ENCODE measurements at places on chromosomes 5 and 9.

DNA sequence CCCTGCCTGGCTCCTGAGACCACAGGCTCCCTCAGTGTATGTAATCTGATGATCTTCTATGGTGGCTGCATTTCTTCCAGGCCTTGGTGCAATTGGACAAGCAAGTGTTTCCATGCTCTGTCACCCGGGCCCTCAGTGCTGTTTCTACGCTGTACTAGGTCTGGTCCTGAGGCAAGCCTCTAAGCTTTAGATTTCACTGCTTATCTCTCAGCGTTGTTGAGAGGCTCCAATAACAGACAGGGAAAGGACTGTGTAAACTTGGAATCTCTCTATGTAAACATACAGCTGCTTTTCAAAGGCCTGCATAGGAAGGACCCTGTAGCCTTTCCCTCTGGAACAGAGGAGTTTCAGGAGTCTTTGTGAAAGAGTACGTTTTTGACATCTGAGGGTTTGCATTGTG lies 38.6 kb upstream of the NFIB start:
- DNase-seq: no peak

- DNase-seq: no peak
Measured at GRCh38 chr9:14231196-14231990, 82.5 kb downstream of the NFIB start.

- no peak for DNase-seq
Measured at GRCh38 chr5:150341331-150341730, 16.2 kb upstream of the TCOF1 start.

GRCh38 chr5:147685993-147686392 lies 96.5 kb downstream of the JAKMIP2 start:
- no peak for DNase-seq

- DNase-seq: no peak
Measured at GRCh38 chr5:169442403-169442874, 141.1 kb upstream of the SPDL1 start.

DNA sequence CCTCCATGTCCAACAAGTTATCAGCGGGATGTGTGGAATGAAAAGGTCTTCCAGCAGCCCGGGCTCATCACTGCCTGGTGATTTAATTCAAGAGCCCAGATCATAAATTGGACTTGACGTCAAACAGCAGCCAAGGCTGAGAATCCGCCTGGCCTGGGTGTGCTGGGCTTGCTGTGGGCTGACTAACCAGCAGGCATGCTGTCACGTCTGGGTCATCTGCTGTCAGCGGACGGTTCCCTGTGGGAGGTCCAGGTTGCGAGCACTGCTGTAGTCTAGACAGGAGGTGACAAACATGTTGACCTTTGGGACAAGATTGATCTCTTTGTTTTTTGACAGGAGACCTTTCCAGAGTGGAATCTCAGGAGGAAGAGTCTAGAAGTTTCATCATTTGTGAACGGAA lies 289.7 kb downstream of the OSTF1 start:
- DNase-seq: no peak

- DNase-seq: no peak
Measured at GRCh38 chr5:15105799-15106393, 234.3 kb upstream of the ANKH start.

GRCh38 chr9:76545191-76545590 lies 86.2 kb downstream of the GCNT1 start:
- DNase-seq: no peak

DNA sequence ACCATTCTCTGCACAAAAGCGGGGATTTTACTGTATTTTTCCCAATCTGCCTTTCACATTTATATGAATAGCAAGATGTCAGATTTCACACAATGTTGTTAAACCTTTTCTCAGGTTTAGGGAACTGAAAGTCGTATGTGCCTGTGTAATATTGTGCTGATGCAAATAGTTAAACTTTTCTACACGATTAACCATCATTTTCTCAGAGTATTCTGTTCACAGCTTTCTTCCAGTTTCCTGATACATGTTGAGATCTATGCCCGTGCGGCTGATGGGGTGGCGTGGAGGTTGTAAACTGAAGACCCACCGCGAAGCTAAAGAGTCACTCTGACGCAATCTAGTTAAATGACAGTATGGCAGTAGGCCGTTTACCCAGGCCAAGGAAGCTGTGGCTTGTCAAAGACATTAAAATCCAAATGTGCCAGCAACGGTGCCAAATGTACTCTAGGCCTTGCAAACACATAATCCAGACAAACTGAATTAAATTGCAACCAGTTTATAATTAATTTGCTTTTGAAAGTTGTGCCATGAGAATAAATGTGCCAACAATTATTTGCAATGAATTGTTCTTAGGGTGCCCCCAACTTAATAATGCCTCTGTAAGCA lies 145.7 kb downstream of the EBF1 start:
- no peak for DNase-seq

DNA sequence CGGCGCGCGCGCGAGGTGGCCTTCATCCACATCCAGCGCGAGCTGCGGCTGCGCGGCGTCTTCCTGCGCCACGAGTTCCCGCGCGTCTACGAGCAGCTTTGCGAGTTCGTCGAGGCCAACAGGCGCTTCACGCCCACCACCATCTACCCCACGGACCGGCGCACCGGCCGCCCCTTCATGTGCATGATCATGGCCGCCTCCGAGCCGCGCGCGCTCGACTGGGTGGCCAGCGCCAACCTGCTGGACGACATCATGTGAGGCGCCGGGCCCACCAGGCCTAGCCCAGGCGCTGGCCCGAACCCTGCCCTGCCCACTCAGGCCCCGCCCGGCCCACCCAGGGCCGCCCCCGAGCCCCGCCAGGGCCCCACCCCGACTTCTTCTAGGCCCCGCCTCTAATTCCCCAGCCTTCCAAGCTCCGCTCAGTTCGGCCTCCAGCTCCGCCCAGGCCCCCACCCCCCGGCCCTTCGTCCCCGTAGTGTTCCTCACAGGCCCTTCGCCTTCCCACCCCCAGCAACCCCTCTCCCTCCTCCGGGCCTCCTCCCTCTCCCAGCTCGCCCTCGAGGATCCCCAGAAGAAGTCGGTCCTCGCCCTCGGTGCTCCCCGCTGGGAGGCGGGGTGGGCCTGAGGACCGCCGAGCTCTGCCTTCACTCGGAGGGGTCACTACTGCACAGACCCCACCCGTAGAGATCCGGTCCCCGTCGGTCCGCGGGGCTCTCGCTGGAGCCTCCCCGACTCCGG lies 2.0 kb upstream of the PHPT1 start:
- no peak for DNase-seq

GRCh38 chr9:14451949-14452348 lies 138.0 kb upstream of the NFIB start:
- no peak for DNase-seq

GRCh38 chr9:40884072-40884901 lies 244.2 kb downstream of the FOXD4L6 start:
- no peak for DNase-seq

DNA sequence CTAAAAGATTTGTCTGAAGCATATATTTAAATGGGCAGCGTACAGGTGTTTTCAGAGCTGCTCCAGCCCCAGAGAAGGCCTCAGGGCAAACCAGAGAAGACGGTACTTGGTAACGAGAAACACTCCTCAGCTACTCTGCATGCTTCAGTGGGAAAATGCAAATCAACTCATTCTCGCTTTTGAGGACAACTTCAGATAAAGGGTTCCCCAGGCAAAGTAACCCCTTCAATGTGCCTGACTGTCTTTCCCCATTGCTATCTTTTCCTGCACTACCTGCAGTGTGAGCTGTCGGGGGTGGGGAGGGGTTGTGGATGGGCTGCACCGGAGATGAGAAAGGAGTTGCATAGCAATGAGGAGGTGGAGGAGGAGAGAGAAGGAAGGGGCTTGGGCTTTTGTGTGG lies 339.7 kb upstream of the CLINT1 start:
- no peak for DNase-seq

DNA sequence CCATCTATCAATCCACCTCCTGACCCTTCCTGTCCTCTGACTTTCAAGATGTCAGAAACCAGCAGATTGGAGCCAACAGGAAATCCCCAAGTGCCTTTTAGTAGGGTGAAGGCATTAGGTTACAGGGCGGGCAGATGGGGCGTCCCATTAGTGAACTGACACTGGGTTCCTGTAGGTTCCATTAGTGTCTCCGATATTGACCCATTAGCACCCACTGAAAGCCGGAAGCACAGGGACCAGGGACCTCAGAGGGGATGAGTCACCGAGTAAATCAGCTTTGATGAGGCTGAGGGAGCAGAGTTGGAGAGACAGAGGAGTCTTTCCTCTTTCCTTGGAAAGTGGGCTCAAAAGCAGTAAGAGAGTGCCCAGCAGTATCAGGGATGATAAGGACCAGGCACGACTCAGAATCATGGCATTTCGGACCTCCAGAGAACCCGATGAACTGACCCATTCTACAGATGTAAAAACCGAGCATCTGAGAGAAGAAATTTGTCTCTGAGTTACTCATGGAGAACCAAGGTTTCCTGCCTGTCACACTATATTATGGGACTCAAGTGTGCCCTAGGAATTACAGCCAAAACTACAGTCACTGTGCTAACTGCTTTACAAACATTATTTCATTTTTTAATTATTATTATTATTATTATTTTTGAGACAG lies 47.2 kb upstream of the FABP6 start:
- no peak for DNase-seq

- DNase-seq: no peak
Measured at GRCh38 chr9:30505311-30505710, 1879.1 kb upstream of the ACO1 start.

- no peak for DNase-seq
Measured at GRCh38 chr9:130327070-130327780, 61.7 kb downstream of the HMCN2 start.

DNA sequence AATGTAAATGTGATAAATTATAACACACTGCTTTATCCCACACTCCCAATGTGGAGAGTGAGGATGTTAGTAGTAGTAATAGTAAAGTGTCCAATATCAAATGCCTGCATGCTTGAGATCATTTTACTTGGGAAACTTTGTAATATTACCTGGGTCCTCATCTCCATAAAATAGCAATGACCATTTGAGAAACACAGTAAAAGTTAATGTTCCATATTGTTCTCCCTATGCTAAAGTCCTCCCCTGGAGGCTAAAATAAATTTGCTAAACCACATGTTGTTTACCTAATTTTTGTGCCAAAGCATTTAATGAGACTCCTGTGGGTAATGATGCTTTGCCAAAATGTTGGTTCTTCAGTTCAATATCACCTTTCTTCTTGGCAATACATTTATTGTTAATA lies 291.2 kb downstream of the CDH10 start:
- no peak for DNase-seq

- DNase-seq: no peak
Measured at GRCh38 chr5:180806351-180807011, 3.9 kb upstream of the MGAT1 start.
